ENCODE measurements at places on chromosomes 3 and 15.

DNA sequence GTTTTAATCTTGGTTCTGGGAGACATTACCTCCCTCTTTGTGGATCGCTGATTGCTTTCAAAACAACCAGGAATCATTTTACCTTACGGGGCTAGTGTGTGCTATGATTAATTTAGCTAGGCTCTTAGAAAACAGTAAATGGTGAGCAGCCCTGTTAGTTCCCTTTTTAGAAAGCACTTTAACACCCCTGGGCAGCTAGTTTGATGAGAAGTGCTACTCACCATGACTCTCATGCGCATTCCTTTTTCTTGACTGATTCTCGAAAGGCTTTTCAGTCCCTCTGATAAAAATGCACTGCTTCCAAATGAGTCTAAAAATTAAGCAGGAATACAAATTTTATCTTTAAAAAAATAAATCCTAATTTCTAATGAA, 75.3 kb upstream of the LEKR1 start:
- DNase-seq = no peak

- no peak for DNase-seq
These were observed 36.2 kb downstream of the BBS4 start for GRCh38 chr15:72722071-72722696.

GRCh38 chr3:150830094-150830681, 67.2 kb upstream of the SIAH2 start:
- no peak for DNase-seq

DNA sequence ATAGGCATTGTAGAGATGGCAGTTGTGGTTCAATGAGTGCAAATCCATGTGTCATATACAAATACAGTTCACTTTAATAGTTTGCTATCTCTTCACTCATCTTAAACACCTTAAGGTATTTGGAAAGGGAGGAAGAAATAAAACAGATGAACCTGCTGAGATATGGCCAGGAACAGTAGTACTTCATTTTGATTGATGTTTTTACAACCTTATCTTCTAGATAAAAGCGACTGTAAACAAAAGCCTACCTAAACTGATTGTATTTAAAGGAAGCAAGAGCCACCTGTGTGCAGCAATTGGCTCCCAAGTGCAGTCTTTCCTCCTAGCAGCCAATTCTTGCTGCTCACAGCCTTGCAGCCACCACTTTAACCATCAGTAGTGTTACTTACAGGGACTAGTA, 217.7 kb downstream of the CDIN1 start:
- no peak for DNase-seq

- no peak for DNase-seq
These were observed 121.3 kb downstream of the RPLP1 start for GRCh38 chr15:69573815-69574475.

DNA sequence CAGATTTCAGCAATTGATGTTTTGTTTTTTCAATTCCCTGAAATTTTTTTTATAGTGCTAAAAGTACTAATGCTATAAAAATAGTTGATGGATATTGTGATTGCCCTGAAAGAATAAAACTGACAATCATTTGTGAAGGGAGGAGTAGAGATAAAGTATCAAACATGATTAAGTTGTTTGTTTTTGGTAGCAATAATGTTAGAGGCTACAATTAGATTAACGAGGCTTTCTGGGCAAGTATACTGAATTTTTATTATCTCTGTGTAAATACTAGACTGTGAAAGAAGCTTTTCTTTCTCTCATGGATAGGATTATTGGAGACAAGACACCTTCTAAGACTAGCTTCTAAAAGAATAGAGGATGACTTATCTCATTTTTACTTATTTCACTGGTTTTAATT, 15.6 kb downstream of the NR1D2 start:
- no peak for DNase-seq

DNA sequence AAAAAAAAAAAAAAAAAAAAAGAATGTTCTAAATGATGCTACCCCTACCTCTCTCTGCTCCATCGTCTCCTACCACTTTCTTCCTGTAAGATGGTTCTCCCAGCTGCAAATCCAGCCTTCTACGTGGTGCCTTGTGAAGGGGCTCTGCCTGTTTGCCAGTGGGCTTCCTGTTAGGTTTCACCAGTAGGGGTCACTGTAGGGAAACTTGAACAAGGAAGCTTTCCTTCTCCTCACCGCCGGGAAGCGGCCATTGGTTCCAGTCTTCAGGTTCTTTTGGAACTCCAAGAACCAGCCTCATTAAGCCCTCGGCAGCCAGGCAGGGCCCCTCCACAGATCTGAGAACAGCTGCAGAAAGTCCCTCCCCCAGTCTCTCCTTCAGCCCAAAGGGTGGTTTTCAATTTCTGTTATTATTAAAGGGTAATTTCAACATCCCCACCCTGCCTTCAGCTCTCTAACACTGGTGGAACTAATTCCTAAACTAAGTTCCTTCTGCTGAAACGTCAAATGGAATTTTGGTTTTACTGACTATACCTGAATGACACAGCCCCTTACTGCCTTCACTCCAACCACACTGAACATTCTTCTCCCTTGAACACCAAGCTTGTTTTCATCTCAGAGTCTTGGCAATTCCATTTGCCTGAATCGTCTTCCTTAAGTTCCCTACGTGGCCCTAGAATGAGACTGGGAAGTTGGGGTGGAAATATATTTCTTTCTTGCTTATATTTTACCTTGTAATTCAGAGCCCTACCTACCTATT, 13.5 kb downstream of the MCCC1 start:
- no peak for DNase-seq

DNA sequence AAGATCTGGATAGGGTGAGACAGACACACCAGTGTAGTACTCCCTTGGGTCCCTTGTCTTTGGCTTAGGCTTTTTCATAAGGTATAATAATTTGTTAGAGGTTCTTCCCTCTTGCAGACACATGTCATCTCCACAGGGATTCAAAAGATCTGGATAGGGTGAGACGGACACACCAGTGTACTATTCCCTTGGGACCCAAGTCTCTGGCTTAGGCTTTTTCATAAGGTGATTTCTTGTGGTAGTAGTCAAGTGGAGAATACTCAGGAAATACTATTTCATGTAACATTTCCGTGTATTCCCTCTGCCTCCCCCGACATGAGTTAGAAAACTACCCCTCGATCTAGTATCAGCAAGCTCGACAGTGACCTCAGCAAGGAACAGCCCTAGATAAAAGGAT, 954 bp upstream of the MAPKBP1 start:
- no peak for DNase-seq

GRCh38 chr3:150251187-150252062, 156.7 kb upstream of the TSC22D2 start:
- no peak for DNase-seq

DNA sequence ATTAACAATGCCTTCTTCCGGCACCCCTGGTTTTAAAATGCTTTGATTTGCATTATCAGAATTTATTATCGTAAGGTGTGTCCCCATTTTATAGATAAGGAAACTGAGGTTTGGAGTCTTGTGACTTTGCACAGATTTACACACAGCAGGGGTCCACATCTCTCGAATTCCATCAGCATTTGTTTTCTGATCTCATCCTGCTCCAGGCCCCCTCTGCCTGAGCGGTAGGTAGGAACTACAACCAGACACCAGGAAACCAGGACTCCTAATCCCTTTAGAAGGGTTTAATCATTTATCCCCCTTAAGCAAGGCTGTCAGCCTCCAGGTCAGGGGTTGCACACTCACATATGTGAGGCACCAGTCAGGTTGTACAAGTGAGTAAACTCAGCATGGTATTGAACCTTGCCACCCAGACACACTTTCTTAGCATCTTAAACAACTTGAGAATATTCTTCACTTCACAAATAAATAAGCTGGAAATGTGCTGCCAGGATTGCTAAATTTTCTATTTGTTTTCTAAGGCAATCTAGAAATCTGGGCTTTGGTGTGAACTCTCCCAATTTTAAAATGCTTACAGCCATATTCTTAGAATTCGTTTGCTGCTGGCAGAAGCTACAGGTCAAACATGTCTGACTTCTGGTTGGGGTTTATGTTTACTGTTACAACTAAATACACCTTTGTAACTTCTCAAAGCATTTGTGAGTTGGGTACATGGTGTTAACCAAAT, 31.7 kb upstream of the CMTM7 start:
- DNase-seq = no peak

DNA sequence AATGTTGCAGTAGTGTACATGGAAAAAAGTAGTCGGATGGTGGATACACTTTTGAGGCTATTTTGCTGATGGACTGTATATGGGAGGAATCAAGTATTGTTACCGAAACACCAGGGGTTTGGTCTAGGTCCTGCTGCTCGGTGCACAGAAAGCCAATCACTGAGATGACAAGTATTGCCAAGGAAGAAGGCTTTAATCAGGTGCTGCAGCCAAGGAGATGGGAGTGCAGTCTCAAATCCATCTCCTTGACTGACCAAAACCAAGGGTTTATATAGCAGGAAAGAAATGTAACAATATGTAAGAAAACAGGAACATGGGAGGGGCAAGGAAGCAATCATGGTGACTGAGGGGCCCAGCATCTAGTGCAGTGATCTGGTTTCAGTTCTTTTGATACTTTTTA, 2.8 kb upstream of the ACVR2B start:
- DNase-seq = no peak

GRCh38 chr3:16300307-16300706, 35.3 kb downstream of the OXNAD1 start:
- no peak for DNase-seq

GRCh38 chr3:4841225-4841624, 138.0 kb upstream of the BHLHE40 start:
- no peak for DNase-seq

GRCh38 chr3:11379238-11379823, 107.1 kb downstream of the ATG7 start:
- no peak for DNase-seq

GRCh38 chr15:56815247-56815646, 81.9 kb upstream of the ZNF280D start:
- DNase-seq = no peak

DNA sequence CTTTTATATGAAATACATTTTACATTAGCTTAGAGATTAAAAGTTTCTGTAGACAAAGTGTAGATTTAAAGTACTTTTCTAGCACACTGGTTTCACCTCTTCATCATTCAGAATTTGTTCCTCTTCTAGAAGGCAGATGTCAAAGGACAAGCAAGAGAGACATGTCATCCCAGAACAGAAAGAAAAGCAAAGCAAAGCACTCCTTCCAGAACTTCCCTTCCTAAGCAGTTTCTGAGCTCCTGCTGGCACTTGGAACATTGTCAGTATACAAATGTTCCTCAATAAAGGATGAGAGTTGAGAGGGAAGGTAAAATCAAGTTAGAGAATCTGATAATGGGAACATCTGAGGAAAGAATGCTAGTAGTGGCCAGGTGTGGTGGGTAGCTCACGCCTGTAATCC, 26.2 kb downstream of the TMOD3 start:
- no peak for DNase-seq

DNA sequence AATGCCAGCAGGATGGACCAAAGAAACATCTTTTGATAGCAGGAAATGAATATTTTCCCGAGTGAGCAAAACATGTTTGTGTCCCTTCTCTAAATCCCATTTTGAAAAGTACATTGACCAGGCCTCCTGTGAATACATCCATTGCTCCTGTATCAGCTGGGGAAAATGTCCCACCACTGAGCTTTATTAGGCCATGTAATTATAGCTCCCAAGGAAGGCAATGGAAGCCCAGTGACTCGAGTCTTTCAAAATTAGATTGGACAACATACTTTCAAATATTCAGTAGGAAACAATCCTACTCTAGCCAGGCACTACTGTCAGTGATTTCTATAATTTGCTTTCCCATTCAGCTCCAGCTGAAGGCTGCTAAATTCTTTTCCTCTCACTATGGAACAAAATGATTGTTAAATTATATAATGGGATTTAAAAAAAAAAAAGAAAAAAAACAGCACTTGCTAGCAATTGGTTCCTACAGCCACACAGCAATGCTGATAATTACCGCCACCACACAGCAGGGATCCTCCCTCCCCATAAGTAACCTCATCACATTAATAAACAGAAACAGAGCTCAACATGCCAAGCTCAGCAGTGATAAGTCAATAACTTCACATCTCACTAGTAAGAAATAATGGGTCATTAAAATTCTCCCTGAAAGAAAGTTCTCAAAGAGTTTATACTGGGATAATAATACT, 172.4 kb upstream of the SLC2A2 start:
- no peak for DNase-seq

DNA sequence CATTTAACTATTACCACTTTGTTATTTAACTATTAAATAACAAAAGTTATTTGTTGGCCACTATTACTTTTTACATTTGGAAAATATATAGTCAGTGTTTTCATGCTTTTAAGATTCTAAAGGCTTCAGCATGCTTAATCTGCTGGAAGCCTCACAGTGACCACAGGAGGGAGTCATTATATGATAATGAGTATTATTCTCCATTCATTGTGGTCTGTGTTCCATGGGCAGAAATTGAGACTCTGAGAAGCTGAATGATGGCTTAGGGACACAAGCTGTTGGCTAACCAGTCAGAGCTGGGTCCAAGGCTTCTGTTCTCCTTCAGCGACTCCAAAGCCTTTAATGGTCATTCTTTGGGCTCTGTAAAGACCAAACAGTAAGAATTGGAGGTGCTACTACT, 64.7 kb downstream of the BFSP2 start:
- no peak for DNase-seq

DNA sequence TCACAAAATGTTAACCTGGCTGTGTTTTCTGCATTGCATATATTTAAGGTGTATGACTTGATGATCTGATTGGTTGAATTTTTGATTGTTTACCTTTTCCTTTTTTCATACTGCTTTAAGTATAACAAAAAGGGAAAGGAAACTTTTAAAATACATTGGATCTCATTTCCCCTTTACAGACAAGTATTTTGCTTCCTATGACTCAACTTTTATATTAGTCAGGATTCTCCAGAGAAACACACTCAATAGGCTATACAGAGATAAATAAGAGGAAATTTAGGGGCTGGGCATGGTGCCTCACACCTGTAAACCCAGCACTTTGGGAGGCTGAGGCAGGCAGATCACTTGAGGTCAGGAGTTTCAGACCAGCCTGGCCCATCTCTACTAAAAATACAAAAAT, 205.8 kb downstream of the TJP1 start:
- no peak for DNase-seq

DNA sequence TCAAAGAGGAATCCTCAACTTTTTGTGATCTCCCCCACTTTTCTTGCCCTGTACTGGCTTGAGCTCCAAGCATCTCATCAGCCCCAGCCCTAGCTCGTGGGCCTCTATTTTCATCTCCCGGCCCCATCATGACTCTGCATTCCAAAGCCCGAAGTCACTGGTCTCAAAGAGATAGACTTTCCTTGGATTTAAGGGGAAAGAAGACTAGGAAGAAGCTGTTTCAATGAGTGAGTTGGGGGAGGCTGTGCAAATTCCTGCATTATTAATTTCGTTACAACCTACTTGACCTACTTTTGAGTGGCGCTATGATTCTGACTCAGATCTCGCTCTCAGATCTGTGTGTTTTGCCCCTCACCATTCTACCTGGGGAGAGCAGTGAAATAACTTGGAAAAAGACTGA, 266.6 kb upstream of the TBL1XR1 start:
- DNase-seq = no peak

- DNase-seq = no peak
These were observed 17.1 kb upstream of the ABI3BP start for GRCh38 chr3:101010296-101010695.

DNA sequence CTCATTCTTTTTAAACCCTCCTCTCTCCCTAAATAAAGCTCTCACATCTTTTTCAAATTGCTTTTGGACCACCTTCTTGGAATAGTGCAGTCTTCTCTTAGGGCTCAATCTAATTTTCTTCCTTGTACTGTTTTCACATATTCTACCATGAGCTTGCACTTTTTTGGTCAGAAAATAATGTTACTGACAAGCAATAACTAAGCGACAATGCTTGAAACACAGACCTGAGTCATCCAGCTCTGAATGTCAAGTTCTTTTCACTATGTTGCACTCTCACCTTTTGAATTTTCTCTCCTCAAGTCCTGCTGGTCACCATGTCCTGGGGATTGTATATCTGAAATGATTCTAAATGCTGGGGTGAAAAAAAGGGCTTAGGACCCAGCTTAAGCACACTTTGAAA, 8.9 kb downstream of the TNFAIP8L3 start:
- DNase-seq = no peak
